ENCODE measurements at places on chromosomes 16 and 17.

DNA sequence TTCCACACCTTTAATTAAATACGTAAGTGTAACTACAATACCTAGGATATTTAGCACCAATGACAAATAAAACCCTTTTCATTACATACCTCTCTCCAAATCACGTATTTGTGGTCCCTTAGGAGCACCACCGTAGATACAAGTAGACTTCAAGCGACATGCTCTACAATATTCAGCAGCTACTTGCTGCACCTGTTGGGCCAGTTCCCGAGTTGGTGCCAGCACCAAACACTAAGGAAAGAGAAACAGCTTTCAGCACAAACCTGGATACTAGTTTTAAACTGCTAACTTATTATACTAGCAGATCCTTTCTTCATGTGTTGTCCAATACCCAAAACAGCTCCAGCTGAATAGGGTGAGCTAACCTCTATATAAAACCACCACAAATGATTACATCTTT lies 2.7 kb downstream of the DDX5 start:
- no peak for DNase-seq

GRCh38 chr17:39935909-39936308 lies 8.4 kb downstream of the LRRC3C start:
- no peak for DNase-seq

DNA sequence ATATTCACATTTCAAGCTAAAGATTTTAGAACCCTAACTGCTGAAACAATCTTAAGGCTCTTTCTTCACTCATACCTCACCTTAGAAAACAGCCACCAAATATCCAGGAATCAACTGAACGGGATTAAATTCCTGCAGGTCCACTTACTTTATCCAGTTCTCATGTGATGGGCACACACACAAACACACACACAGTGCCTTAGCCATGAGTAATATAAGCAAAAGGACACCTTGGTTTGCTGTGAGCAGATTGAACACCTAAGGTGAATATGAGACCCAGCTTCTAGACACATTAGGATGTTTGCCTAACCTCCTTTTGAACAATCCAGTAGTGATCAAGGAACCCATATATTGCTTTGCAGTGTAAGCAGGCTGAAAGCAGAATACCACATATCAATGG lies 81.5 kb downstream of the TUBD1 start:
- DNase-seq, result no peak

- no peak for DNase-seq
These were observed 16.9 kb downstream of the TMEM235 start for GRCh38 chr17:78248051-78248914.

DNA sequence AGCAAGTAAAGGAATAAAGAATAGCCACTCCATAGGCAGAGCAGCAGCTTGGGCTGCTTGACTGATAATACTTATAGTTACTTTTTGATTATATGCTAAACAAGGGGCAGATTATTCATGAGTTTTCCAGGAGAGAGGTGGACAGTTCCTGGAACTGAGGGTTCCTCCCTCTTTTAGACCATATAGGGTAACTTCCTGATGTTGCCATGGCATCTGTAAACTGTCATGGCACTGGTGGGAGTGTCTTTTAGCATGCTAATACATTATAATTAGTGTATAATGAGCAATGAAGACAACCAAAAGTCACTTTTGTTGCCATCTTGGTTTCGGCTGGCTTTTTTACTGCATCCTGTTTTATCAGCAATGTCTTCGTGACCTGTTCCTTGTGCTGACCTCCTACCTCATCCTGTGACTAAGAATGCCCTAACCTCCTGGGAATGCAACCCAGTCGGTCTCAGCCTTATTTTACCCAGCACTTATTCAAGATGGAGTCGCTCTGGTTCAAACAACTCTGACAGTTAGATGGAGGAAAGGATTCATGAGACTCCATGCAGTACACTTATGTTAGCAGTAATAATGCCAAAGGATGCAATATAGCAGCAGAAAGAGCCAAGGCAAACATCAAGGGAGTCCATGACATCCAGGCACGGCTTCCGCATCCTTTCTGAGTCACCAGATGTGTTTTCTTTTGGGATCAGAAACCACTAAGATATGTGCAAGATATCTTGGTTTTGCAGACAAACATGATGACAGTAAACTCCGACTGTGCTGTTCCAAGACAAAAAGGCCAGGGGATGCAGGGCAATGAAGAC lies 55.8 kb upstream of the B4GALNT2 start:
- no peak for DNase-seq

All from T follicular helper cell (primary cell).